ENCODE measurements at places on chromosomes 11 and 22. TPM values are rescaled to one million over a fixed set of nuclear protein-coding genes. Genes with fewer than 3 reads are reported as not detected.

- DNase-seq = no peak
- peaks cover 4% of the 10 kb centered on the region for H3K27me3 ChIP-seq
- no peaks in the 10 kb centered on the region for H3K4me1 ChIP-seq
- H3K27ac ChIP-seq = no peak overlapping the region
- no peaks in the 10 kb centered on the region for H3K36me3 ChIP-seq
Measured at GRCh38 chr11:2177076-2177475, 5.5 kb upstream of the TH start.

- H3K27ac ChIP-seq = no peak overlapping the region
- H3K27me3 ChIP-seq = no peaks in the 10 kb centered on the region
- H3K36me3 ChIP-seq = no peaks in the 10 kb centered on the region
- H3K4me3 ChIP-seq = no peak overlapping the region
- DNase-seq = no peak
Measured at GRCh38 chr11:1029654-1030053, 6.9 kb downstream of the MUC6 start.

- H3K4me3 ChIP-seq = no peak overlapping the region
- peaks cover 2% of the 10 kb centered on the region for H3K36me3 ChIP-seq
- H3K27me3 ChIP-seq = no peaks in the 10 kb centered on the region
- DNase-seq = no peak
- H3K27ac ChIP-seq = no peak overlapping the region
Measured at GRCh38 chr22:31526270-31526669, 29.9 kb downstream of the SFI1 start.

- peaks cover 26% of the 10 kb centered on the region for H3K27me3 ChIP-seq
- no peaks in the 10 kb centered on the region for H3K36me3 ChIP-seq
- H3K27ac ChIP-seq = no peak overlapping the region
- peak overlapping the region; percentile 58 for H3K4me3 ChIP-seq
Measured at GRCh38 chr11:1573077-1573902, 1.2 kb upstream of the DUSP8 start.

SHISA8 gene
- total RNA-seq = not detected

DNA sequence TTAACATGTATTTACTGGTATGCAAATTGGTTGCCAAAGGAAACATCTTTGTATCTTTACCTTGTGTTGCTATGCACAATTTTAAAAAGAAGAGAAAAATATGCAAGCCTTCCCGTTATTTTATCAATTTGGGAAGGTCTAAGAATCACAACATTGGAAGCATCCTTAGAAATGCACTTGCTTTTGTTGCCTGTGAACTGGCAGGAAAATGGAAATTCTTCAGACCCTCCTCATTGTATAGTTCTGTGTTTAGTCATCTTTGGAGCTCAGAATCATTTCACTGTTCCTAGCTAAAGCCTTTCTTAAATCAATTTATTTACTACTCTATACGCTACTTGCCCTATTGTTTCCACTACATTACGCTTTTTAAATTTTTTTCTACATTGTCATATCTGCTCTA, 574.5 kb downstream of the DLG2 start:
- no peak overlapping the region for H3K4me3 ChIP-seq
- no peak overlapping the region for H3K27ac ChIP-seq
- H3K4me1 ChIP-seq = no peaks in the 10 kb centered on the region
- H3K36me3 ChIP-seq = no peaks in the 10 kb centered on the region
- no peaks in the 10 kb centered on the region for H3K27me3 ChIP-seq

- peaks cover 2% of the 10 kb centered on the region for H3K27me3 ChIP-seq
- no peak overlapping the region for H3K27ac ChIP-seq
- peaks cover 17% of the 10 kb centered on the region for H3K4me1 ChIP-seq
- H3K4me3 ChIP-seq = no peak overlapping the region
Measured at GRCh38 chr11:19683141-19683805, 29.4 kb upstream of the NAV2 start.

RFPL2 gene
- not detected for total RNA-seq

ZNF280A gene
- not detected for total RNA-seq

GRM5 gene
- under 0.01 TPM for total RNA-seq

SNX32 gene
- not detected for total RNA-seq

DNA sequence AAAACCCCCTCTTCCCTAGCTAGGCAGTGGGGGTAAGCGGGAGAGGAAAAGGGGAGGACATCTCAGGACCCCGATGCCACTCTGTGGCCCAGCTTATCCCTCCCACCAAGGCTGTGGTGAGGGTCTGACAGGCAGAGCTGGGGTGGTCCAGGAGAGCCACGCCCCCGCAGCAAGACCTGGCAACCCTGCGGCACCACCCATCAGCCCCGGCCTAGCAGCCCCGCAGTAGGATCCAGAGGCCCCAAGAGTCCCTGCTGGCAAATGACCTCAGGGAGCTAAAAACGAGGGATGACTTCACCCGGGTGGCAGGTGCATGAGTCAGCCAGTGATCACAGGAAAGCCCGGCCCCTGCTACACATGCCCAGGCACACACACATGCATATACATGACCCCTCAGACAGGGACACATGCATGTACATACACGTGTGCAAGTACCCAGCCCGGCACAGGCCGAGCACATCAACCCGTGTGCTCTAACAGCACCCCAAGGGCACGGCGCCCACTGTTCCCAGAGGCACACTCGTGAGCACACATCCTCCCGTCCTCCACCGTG, 32.3 kb downstream of the ARVCF start:
- no peak overlapping the region for H3K27ac ChIP-seq
- peaks cover 13% of the 10 kb centered on the region for H3K4me1 ChIP-seq
- peak; percentile 79 for DNase-seq
- peaks cover 11% of the 10 kb centered on the region for H3K36me3 ChIP-seq
- no peaks in the 10 kb centered on the region for H3K27me3 ChIP-seq

GAB4 gene
- not detected for total RNA-seq

DNA sequence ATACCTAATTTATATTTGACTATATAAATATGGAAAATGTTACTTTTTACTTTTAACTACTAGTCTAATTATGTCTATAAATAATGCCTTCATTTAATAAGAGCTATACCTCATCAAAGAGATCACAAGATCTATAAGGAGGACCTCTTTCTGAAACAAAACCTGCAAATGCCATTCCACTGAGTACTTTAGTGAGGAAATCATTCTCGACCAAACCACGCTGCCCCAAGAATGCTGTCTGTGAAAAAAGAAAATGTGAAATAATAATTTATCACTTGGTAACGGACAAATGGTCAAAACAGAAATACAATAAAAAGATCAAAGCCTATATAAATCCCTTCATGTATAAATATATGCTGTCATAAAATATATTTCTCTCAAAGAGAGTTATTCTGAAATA, 301.7 kb downstream of the SBF2 start:
- H3K27me3 ChIP-seq = no peaks in the 10 kb centered on the region
- no peak overlapping the region for H3K4me3 ChIP-seq
- peaks cover 2% of the 10 kb centered on the region for H3K4me1 ChIP-seq
- peak; percentile 27 for DNase-seq
- peaks cover 3% of the 10 kb centered on the region for H3K36me3 ChIP-seq

DNA sequence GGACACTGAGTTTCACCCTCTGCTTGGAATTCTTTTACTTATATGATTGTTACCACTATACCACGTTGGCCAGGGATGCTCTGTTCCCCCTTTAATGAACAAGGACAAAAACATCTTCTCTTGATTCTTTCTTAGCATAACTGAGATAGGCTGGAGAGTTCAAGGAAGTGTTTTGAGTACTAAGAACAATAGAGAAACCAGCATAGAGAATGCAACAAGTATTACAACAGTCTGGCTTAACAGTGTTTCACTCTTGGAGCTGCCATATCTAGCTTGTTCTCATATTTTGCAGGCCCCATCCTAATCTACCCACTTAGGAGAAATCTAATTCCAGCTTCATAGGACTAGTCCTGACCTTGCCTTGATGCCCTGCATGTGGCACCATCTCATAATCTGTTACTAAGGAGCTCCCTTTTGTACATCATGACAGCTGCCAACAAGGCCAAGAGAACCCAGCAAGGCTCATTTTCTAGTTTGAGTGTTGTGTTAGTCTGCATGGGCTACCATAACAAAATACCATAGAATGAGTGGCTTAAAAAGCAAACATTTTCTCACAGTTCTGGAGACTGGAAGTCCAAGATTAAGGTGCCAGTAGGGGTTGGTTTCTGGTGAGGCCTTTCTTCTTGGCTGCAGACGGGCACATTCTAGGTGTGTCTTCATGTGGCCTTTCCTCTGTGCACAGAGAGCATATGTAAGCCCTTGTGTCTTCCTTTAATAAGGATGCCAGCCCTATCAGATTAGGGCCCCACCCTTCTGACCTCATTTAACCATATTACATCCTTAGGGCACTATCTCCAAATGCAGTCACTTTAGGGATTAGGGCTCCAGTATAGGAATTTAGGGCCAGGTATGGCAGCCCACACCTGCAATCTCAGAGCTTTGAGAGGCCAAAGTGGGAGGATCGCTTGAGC, 37.8 kb downstream of the PACS1 start:
- H3K27ac ChIP-seq = no peak overlapping the region
- no peak for DNase-seq
- no peaks in the 10 kb centered on the region for H3K27me3 ChIP-seq
- H3K4me1 ChIP-seq = peaks cover 13% of the 10 kb centered on the region

DNA sequence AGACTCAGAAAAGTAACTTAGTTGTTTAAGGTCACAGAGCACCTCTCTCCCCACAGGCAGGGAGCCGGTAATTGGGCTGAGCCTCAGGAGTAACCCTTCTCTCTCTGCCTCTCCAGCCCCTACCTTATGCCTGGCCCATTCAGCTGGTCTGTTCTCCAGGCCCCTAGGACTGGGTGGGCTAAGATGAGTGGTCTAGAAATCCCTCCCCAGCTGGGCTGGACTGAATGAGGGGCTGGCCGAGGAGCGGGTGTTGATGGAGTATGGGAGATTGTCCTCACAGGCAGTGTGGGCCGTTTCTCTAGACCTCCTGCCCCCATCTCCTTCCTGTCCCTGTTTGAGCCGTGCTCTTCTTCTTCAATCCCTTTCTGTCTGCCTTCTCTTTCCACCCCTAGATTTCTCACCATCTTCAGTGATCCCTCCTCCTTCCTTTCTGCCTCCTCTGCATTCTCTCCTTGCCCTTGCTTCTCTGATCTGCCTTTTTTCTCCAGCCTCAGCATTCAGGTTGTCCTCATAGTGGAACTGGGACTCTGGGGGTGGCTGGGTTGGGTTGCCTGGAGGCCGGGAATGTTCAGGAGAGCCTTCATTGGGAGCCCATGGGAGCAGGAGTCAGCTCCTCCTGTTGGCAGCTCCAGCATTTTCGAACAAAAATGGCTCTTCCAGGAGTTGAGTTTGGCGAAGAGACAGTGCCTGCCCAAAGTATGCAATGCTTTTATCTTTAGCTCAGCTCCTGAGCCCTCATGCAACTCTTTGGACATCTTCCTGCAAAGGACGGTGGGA, 7.6 kb downstream of the ST3GAL4 start:
- no peaks in the 10 kb centered on the region for H3K36me3 ChIP-seq
- H3K4me1 ChIP-seq = peaks cover 5% of the 10 kb centered on the region
- no peak overlapping the region for H3K27ac ChIP-seq
- H3K4me3 ChIP-seq = no peak overlapping the region
- H3K27me3 ChIP-seq = no peaks in the 10 kb centered on the region

ARHGAP20 gene
- total RNA-seq = 2.8 TPM

- no peak overlapping the region for H3K4me3 ChIP-seq
- DNase-seq = peak; percentile 46
- H3K27ac ChIP-seq = peak overlapping the region; percentile 14
- H3K36me3 ChIP-seq = peaks cover 41% of the 10 kb centered on the region
- no peaks in the 10 kb centered on the region for H3K27me3 ChIP-seq
Measured at GRCh38 chr11:128482512-128483191, 104.7 kb downstream of the ETS1 start.

DNA sequence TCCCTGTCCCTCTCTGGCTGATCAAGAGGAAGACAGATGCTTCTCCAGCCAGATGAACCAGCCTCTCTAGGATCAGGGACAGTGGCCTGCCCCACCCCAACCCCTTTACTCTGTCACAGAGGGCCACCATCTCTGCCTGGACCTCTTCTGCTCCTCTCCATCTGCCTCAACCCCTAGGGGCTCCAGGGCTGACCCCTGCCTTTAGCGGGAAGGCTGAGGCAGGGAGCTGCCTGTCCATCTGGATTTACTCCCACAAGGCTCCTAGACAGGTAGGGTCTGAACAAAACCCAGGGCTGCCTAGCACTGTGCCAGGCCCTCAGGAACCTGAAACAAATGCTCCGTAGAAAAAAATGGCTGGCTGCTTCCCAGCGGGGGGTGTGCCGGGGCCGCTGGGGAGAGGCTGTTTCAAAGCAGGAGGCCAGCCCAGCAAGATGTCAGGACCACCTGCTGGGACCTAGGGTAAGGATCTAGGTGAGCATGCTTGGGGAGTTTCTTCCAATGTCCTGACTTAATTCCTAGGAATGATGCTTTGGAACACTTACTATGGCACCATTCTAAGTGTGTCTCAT, 3.2 kb downstream of the CHST1 start:
- no peak for DNase-seq
- H3K4me1 ChIP-seq = peaks cover 4% of the 10 kb centered on the region
- no peak overlapping the region for H3K4me3 ChIP-seq
- peaks cover 57% of the 10 kb centered on the region for H3K27me3 ChIP-seq
- H3K36me3 ChIP-seq = no peaks in the 10 kb centered on the region
